ENCODE measurements at places on chromosomes 13 and 19.
A peak's percentile ranks its signal among the peaks of the same experiment; 100 is the strongest.

DNA sequence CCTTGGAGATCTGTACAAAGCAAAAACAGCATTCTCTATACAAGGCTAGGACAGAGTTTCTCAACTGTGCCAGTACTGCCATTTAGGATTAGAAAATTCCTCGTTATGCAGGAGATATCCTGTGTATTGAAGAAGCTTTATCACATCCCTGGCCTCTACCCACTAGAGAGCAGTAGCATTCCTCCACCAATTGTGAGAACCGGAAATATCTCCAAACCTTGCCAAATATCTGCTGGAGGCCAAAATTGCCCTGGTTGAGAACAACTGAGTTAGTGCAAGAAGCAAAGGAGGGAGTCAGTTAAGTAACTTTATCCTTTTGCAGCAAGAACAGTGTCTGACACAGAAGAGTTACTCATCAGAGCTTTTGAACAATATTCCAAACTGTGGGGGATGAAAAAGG lies 16.2 kb upstream of the FREM2 start:
- DNase-seq, result no peak

DNA sequence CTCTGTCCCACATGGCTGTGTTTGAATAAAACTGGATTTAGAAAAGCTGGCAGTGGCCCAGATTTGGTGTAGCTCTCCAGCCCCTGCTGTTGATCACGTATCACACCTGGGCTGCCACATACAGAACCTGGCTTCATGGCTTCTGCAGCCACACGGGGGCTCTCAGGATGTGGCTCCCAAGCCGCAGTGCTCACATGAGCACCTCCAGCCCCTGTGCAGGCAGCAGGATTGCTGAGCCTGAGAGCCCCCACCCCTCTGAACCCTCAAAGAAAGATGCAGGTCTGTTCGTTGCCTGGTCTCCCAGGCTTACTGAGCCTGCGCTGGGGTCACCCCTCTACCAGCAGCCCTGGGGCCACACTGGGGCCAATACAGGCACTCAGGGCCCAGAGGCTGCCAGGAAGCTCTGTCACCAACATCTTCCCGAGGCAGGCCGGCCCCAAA lies 2.7 kb downstream of the PLEKHF1 start:
- peak; percentile 54 for DNase-seq

GRCh38 chr19:3514930-3515329 lies 8.8 kb downstream of the FZR1 start:
- DNase-seq, result no peak

DNA sequence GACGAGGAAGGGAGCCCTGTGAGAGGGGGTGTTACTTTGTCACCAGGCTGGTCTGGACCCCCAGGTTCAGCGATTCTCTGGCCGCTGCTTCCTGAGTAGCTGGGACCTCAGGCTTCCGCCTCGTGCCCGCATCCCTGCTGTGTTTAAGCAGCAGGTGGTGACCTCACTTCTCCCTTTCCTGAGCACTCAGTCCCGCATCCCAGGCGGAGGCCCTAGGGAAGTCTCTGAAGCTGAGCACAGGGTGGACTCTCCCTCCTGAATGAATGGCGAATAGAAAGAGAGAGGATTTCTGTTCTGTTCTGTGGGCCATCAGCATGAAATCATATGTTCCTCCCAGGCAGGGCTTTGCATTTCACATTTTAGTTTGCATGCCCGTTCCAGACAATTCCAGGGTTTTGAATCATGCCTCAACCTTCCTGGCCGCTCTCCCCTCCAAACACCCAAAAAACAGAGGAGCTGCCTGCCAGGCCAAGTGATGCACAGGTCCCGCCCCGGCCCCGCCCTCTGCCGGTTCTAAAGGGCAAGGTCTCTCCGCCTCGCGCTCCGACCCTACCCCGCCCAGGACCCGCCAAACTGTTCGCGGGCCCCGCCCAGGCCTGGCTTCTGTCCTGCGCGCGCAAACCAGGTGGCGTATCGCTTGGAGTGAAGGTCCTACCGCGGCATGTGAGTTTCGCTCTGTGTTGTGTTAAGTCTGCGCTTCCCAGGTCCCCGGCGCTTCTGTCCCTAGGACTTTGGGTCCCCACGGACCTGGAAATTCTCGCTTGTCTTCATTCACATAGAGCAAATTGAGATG lies 35.1 kb upstream of the ZNF808 start:
- DNase-seq, result no peak

GRCh38 chr19:50906217-50906616 lies 5.0 kb downstream of the KLK4 start:
- no peak for DNase-seq

DNA sequence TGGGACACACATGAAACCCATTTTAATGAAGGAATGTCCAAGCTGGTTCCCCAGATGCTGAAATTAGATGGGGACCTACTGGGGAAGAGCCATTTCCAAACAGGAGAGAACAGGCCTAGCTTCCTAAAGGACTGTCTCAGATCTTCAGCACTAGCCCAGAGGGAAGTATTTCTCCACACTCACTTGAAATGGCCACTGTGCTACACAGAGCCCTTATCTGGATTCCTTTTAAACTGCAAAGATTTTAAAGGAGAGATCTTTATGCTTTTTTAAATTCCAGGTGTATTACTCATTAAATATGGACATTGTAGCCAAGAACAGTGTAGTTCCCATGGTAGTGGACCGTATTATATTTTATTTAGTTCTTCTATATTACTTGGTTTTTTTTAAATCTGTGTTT lies 255.3 kb downstream of the SHISA2 start:
- no peak for DNase-seq

- no peak for DNase-seq
Measured at GRCh38 chr19:29568036-29569025, 37.8 kb upstream of the POP4 start.

GRCh38 chr19:40280608-40281221 lies 4.4 kb downstream of the AKT2 start:
- DNase-seq, result no peak

DNA sequence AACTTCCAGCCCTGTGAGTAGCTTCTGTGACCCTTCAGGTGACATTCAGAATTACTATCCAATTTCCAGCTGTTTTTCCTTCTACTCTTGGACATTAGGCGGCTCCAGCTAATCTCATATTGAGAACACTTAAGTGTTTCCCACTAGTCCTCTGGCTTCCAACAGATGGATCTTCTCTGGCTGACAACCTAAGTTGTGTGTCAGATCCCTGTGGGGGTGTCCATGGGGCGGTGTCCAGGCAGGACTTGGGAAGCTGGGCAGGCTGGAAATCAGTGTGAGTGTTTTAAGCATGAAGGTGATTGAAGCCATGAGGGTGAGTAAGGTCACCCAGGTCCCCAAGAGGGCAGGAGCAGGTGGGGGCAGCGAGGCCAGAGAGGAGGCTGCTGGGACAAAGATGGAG lies 10.1 kb downstream of the CNOT3 start:
- no peak for DNase-seq

GRCh38 chr13:24784319-24784718 lies 20.4 kb downstream of the RNF17 start:
- no peak for DNase-seq

Data from sciatic nerve (tissue), 2 donors.